ENCODE measurements at places on chromosomes 2 and 18.

- no peak for DNase-seq
Measured at GRCh38 chr2:25467743-25468142, 126.0 kb upstream of the DNMT3A start.

- no peak for DNase-seq
Measured at GRCh38 chr2:201733544-201733943, 35.1 kb upstream of the MPP4 start.

- no peak for DNase-seq
Measured at GRCh38 chr2:1674276-1674675, 70.0 kb downstream of the PXDN start.

DNA sequence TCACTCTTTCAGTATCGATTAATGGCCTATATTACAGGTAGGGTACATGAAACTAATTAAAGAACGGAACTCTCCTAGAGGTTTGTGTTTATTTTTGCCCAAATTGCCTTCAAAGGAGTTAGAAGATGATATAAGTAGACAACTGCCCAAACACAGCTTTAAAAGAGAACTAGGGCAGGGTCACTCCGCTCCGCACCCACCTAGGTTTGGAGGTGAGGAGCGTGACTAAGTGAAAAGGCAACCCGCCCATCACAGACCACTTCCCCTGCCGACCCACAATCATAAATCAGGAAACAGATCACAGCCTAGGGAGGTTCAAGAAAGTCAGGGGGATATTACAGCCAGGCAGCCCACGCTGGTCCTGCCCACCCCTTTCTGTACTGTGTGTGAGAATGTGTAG lies 166.7 kb downstream of the C1D start:
- no peak for DNase-seq

DNA sequence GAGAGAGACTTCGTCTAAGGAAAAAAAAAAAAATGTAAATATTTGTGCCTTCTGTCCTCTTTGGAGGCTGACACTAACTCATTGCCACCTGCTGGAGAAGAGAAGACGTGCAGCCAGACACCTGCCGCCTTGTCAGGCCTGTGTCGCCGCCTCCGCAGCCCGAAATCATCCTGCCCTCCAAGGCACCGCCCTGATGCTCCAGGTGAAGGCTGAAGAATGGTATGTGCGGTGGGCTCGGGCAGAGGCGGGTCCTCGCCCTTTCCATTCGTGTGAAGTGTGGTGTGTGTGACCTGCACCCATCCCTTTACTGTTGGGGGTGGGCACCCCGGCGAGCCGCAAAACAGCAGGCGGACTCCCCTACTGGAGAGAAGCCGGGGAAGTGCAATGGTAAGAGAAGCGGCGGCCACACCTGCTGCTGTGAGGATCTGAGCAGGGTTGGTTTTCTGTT lies 60.4 kb downstream of the FAM161A start:
- peak; percentile 36 for DNase-seq

GRCh38 chr18:56662063-56662408 lies 10.9 kb downstream of the WDR7 start:
- no peak for DNase-seq

DNA sequence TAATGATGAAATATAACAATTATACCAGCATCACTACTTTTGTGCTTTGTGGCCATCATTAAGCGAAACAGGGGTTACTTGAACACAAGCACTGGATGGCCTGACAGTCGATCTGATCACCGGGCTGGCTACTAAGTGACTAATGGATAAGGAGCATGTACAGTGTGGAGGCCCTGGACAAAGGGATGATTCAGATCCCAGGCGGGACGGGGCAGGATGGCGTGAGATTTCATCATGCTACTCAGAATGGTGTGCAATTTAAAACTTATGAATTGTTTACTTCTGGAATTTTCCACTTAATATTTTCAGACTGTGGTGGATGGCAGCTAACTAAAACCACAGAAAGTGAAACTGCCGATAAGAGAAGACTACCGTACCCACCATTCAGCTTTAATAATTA lies 7.0 kb upstream of the CLIP4 start:
- no peak for DNase-seq

- no peak for DNase-seq
Measured at GRCh38 chr2:217092710-217093379, 233.0 kb upstream of the TNP1 start.

DNA sequence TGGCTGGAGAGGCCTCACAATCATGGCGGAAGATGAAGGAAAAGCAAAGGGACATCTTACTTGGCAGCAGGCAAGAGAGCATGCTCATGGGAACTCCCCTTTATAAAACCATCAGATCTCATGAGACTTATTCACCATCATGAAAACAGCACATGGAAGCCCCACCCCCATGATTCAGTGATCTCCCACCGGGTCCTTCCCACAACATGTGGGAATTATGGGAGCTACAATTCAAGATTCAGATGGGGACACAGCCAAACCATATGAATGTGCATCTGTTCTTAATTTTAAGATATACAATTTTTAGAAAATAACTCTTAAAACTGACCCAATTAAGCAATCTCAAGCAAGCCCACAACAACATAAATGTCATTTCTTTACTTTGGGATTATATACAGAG lies 12.6 kb downstream of the C18orf63 start:
- DNase-seq, result no peak

- no peak for DNase-seq
Measured at GRCh38 chr18:50203801-50204604, 9.1 kb upstream of the MYO5B start.

- no peak for DNase-seq
Measured at GRCh38 chr2:144268036-144268678, 251.8 kb downstream of the ZEB2 start.

- DNase-seq, result no peak
Measured at GRCh38 chr2:65579506-65580235, 147.3 kb upstream of the SPRED2 start.

- no peak for DNase-seq
Measured at GRCh38 chr2:204971206-204971907, 426.1 kb downstream of the PARD3B start.

DNA sequence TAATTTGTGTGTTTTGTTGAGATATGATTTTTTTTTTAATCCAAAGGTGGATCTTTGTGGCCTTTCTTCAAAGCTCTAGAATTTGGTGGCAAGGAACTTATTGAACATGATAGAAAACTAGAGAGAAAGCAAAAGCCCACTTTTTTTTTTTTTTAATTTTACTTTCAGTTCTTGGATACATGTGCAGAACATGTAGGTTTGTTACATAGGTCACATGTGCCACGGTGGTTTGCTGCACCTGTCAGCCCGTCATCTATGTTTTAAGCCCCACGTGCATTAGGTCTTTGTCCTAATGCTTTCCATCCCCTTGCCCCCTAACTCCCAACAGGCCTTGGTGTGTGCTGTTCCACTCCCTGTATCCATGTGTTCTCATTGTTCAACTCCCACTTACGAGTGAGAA lies 135.9 kb downstream of the RHBDD1 start:
- no peak for DNase-seq

- no peak for DNase-seq
Measured at GRCh38 chr2:177598326-177599138, 206.0 kb downstream of the AGPS start.

- DNase-seq, result no peak
Measured at GRCh38 chr2:289362-290089, 1.6 kb upstream of the ALKAL2 start.

DNA sequence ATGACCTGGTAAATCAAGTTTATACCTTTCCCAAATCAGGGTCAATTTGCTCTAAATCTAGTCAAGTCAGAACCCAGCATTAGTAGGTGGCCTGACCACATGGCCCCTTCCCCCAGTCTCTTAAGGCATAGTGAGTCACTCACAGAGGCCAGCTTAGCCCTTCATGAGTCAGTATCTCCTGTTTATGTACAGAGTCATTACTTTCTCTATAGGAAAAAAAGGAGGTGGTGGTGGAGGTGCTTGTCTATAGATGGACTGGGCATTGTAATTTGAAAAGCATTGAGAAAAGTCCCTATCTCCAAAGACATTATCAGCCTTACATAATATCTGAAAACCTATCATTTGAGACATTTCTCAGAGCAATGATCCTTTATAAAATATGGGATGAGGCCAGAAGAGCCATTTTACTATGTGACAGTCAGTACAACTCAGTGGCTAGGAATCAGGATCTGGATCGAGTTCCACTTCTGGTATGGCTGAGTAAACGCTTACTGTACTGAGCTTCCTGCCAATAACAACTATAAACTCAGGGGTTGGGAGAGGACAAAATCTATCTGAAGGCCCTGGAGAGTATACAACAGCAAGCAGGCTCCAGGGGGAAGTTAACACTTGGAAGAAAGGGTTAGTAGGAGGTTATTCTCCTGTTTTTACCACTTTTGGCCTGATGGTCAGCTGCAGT lies 22.5 kb upstream of the SIGLEC15 start:
- no peak for DNase-seq

DNA sequence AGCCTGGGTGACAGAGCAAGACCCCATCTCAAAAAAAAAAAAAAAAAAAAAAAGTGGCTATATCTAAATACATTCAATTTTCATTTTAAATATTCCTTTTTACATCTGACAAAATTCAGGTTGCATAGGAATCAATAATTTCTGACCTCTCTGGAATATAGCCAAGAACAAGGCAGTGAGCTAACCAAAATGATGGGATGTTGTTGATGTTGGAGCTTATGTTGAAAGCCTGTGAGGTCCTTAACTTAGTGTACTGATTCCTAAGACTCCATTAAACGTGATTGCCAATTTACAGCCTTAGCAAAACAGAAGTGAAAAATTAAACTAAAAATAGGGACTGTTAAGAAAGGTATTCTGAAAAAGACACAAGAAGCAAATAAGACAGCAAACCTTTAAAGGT lies 109.6 kb downstream of the MEP1B start:
- DNase-seq, result no peak

GRCh38 chr2:39069136-39069515 lies 51.7 kb downstream of the SOS1 start:
- DNase-seq, result no peak

DNA sequence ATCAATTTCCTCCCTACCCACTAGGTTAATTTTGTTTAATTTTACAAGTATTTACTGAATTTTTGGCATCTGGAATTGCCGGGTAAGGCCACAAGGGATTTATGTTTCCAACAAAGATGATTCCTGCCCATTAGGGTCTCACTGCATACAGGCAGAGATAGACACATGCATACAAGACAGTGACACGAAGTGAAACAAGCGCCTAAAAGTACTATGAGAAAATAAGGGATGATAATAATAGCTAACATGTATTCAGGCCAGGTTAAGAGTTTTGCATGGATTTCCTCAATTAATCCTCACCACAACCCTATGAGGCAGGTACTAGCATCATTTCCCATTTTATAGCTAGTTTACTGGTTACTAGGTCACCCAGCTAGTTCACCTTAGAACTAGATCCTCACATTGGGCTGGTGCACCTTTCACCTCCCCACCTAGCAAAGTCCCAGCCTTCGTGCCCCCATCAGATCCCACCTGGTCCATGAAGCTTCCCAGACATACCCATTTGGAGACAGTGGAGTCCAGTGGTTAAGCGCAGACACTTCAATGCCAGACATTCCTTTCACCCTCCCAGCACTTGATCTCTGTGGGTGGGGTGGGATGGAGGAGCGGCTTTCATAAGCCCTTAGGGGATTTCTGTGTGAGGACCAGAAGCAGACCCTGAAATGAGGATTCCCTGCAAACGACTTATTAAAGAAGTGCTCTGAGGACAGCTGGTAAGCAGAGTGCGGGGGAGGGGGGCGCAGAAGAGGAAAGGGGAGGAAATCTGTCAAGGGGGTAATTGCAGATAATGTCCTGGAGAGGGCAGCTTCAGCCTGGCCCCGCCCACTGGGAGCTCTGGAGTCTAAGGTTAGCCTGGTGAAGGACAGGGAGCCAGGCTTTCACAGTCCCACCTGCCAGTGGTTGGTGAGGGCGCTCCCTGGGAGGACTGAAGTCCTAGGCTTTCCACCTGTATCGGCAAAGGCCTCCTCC lies 5.8 kb upstream of the DGUOK start:
- DNase-seq, result no peak

- no peak for DNase-seq
Measured at GRCh38 chr2:7924023-7924762, 757.7 kb upstream of the ID2 start.

DNA sequence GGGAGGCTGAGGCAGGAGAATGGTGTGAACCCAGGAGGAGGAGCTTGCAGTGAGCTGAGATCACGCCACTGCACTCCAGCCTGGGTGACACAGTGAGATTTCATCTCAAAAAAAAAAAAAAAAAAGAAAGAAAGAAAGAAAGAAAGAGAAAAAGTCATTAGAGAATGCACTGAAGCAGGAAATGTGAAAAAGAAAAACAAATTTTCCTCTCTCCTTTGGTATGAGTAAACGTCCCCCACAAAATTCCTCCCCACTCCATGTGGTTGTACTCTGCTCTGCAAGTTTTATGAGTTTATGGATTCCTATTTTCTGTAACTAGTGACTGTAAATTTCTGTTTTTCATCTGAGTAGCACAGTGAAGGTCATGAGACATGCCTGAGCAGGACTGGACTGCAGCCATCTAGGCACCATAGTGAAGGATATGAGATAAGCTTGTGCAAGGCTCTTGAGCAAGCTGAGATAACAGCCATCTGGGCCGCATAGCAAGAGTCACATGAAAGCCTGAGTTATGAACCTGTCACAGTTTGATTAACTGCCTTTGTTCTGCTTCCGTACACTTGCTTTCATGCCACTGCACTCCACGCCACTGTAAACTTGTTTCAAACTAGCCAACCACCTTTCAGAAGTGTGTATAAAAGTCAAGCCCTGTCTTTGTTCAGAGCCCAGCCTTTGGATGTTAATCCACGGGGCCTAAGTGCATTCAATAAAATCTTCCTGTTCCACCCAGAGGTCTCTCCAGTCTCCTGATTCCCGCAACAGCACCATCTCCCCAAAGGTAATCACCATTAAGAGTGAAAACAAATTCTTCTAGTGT lies 50.2 kb downstream of the SKA1 start:
- DNase-seq, result no peak

DNA sequence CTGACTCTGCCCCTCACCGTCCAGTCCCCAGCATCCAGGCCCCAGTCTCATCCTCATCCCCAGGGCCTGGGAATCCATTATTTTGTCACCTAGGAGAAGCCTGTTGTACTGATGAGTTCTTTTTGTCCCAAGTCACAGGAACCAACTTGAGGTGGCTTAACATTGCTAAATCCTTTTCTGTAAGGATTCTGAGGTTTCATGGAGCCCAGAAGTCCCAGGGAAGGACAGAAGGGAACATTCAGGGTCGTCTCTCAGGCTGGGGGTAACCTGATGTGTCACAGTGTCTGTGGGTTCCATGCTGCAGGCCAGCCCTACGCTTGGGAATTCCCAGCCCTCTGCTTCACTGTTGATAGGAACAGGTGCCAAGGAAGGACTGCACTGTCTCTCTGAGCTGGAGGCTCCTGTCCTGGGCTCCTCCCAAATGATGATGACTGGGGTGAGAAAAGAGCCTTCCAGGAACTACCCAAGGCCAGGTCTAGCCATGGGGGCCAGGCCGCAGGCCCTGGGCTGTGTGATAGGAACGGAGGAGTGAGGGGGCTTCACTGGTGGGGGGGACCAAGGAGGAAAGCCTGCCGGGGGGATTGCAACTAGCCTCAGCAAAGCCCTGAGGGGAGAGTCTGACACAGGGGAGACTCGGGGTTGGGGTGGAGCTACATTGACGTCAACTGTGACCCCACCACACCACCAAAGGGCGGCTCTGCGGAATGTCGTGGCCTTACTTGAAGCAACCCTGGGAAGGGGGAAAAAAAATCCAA lies 145.7 kb downstream of the SMAD7 start:
- no peak for DNase-seq

- DNase-seq, result no peak
Measured at GRCh38 chr2:136000502-136000901, 15.1 kb upstream of the DARS1 start.

- DNase-seq, result no peak
Measured at GRCh38 chr2:159411460-159411859, 125.0 kb upstream of the WDSUB1 start.

- no peak for DNase-seq
Measured at GRCh38 chr2:240952496-240953246, 45.7 kb upstream of the SNED1 start.

- DNase-seq, result no peak
Measured at GRCh38 chr2:61196671-61197070, 34.7 kb downstream of the C2orf74 start.
